ENCODE measurements at places on chromosomes 1 and 21. TPM values are rescaled to one million over a fixed set of nuclear protein-coding genes. Genes with fewer than 3 reads are reported as not detected.

UTS2 gene
- total RNA-seq, result 0.14 TPM

GRCh38 chr1:15328351-15329103 is 81.2 kb upstream of the EFHD2 start:
- no peak for DNase-seq

DNA sequence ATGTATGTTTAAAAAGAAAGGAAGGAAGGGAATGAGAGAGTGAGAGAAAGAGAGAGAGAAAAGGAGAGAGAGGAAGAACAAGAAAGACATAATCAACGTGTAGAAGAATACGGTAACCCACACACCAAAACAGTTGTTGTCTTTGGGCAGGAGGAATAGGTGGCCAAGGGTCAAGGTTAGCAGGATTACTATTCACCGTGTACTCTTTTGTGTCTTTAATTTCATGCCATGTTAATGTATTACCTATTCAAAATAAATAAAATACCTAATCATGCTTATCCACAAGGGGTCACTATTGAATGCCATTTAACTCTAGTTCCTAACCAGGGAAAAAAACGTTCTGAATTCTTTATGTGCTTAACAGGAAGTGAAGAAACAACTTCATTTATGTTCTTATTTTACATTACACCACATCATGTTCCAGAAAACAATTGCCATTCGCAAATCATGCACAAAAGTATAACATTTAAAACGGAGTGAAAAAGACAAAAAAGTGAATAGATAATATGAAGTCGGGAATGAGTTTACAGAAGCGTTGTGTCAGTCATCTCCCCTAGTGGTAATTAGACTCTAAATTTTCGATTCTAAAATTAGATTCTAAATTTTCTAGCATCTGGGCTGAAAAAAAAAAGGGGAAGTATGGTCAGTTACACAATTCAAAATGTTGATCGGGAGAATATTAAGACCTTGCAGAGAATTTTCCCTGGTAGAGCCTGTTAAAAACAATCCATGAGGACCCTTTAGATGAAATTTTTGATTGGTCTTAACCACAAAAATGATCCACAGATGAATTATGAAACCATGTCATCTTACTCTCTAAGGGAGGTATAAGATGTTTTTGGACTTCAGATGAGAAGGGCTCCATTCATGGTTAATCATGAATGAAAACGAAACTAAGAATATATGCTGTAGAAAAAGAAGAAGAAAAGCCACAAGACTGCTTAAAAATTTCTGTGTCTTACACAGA is 700 bp upstream of the KMO start:
- DNase-seq, result no peak

- no peak for DNase-seq
These were observed 17.3 kb upstream of the GALNT2 start for GRCh38 chr1:230049731-230050130.

GRCh38 chr1:181936768-181937581 is 124.5 kb downstream of the ZNF648 start:
- peak; percentile 58 for DNase-seq

DNA sequence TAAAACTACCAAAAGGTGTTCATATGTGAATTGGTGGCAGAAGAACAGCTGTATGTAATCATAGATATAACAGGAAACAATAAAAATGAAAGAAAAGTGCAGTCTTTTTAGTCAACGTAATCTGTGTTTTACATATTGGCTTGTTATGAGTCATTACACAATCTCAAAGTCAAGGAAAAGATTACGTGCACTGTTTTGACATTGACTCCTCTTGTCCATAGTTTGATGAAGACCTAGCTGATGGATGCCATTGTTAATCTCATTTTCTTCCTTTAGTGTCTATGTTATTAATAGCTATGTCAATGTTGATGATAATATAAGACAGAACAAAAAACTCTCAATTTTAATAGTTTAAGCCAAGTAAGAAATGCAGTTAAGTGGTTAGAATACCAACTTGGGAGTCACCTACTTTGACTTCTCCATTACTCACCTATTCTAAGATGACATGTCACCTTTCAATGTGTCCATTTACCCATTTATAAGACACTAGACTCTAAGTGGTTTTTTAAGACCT is 84.5 kb upstream of the SAMSN1 start:
- DNase-seq, result no peak

- DNase-seq, result peak; percentile 35
These were observed 644 bp downstream of the UBE4B start for GRCh38 chr1:10033359-10033845.

DNA sequence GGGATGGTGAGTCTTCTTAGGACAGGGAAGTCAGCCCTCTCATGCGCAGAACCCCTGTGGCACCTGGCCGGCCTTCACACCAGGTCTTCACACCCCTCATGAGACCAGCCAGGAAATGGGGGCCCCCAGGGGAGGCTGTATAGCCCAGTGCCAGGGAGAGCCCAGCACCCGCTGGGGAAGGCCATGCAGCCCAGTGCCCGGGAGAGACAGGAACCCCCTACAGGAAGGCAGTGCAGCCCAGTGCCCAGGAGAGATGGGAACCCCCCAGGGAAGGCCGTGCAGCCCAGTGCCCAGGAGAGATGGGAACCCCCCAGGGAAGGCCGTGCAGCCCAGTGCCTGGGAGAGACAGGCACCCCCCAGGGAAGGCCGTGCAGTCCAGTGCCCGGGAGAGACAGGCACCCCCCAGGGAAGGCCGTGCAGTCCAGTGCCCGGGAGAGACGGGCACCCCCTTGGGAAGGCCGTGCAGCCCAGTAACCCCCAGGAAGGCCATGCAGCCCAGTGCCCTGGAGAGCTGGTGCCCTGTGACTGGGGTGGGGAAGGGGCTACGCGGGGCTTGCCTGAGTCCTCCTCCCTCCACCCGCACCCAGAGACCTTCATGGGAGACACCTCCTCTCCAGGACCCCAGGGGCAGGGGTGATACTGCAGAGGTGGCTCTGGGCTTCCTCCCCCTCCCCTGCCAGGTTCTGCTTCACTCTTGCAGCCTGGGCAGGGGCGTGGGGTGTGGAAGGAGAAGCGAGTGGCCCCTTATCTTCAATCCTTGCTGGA is 110.5 kb upstream of the COL6A1 start:
- DNase-seq, result peak; percentile 9

- no peak for DNase-seq
These were observed 471.1 kb upstream of the VAMP3 start for GRCh38 chr1:7299994-7300393.
